ENCODE measurements at places on chromosomes 2 and 18. TPM values are rescaled to one million over a fixed set of nuclear protein-coding genes. Genes with fewer than 3 reads are reported as not detected.

Gene CCDC150
- total RNA-seq: 25.6 TPM

Gene REG1B
- not detected for total RNA-seq

Gene PRSS56
- total RNA-seq: not detected

Gene RAPGEF4
- 8.7 TPM for total RNA-seq

Gene RAB12
- total RNA-seq: 28.8 TPM

Gene SERPINB13
- not detected for total RNA-seq

Gene FAM228A
- total RNA-seq: 0.69 TPM

Gene CTAGE1
- not detected for total RNA-seq

Gene REG3G
- total RNA-seq: not detected

Gene EEF1B2
- 246 TPM for total RNA-seq

Gene RPE
- total RNA-seq: 38.1 TPM

Gene DOK6
- total RNA-seq: 19.7 TPM

Gene FOXI3
- total RNA-seq: 0.34 TPM

Gene CGREF1
- total RNA-seq: 1.3 TPM

Gene IGFBP2
- 208 TPM for total RNA-seq

Measured in glutamatergic neuron (in vitro differentiated cells).